ENCODE measurements at places on chromosomes 11 and 22.

DNA sequence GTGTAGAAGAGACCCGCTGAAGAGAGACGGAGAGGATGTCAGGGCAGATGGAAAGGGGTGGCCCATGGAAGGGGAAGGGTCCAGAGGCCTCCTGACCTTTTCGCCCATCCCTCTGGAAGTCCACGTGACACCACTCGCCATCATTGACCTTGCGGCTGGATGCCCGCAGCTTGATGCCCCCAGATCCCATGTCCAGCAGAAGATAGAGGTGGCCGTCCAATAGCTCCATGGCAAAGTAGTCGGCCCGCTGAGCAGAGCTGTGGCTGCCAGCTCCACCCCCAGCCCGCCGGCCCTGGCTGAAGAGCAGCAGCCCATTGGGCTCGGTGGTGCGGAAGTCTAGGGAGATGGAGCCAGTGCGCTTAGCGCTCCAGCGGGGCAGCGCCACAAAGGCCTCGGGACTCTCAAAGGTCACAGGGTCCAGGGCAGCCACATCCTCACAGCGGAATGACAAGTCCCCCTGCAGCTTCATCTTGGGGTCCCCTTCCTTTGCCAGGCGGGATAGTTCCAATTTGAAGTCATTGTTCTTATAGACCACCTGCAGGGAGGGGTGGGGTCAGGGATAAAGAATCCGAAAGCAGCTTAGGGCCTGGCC is 55.7 kb downstream of the NRXN2 start:
- DNase-seq, result no peak

DNA sequence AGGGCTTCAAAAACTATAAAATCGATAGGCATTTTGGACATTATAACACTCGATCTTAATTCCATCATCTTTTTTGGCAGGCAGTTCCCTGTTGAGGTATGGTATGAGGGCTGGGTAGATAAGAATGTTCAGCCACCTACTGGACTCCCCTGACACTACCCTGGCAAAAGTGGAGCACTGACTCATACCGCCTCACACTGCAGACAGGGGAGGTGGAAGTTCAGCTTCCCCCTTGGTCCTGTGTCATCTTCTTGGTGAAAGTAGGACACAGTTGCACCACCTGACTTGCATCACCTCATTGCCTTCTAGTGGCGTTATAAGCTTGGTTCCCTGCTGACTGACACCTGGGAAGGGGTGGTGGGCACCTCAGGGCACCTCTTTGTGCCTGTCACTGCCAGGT is 30.4 kb downstream of the PAAF1 start:
- peak; percentile 30 for DNase-seq

GRCh38 chr22:41030891-41031290 is 61.5 kb upstream of the EP300 start:
- DNase-seq, result no peak

GRCh38 chr11:70240337-70240736 is 30.2 kb upstream of the PPFIA1 start:
- DNase-seq, result no peak

- no peak for DNase-seq
Measured at GRCh38 chr11:86678296-86678695, 5.9 kb upstream of the ME3 start.

GRCh38 chr11:834371-835316 is 1.9 kb downstream of the CD151 start:
- DNase-seq, result peak; percentile 50

DNA sequence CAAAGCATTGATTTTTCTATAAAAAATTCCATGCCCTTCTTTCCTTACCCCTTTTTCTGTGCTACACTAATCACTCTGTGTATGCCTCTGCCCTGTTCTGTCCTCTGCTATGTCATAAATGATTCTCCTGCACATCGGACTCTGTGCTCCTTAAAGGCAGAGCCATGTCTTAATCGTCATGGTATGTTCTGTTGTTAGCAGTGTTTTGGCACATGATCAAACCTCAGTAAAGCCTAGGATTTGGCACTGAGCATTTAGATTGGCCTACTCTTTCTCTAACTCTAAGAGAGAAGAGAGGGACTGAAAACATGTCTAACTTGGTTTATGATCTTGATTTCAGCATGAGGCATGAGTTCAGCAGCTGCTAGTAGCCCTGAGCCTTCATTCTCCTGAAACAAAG is 266.9 kb downstream of the AASDHPPT start:
- no peak for DNase-seq

GRCh38 chr11:98740321-98740720 is 280.4 kb upstream of the CNTN5 start:
- no peak for DNase-seq

DNA sequence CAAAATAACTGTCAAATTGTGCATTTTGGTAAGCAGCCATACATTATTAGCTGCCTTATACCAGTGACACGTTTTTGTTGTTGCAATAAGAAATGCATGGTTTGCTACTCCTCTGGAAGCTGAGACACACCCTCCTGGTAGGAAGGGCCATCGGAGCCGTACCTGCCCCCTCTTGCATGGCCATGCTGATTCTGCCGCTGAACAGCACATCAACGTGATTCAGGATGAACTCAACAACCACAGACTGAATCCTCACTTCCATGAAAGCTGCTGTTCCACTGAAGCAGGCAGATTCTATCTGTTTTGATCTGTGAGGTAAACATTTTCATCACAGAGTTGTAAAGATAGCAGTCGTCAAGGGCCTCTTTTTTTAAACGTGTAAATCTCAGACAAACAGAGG is 38.6 kb upstream of the TP53AIP1 start:
- no peak for DNase-seq

- no peak for DNase-seq
Measured at GRCh38 chr11:1197431-1197885, 25.4 kb upstream of the MUC5B start.

DNA sequence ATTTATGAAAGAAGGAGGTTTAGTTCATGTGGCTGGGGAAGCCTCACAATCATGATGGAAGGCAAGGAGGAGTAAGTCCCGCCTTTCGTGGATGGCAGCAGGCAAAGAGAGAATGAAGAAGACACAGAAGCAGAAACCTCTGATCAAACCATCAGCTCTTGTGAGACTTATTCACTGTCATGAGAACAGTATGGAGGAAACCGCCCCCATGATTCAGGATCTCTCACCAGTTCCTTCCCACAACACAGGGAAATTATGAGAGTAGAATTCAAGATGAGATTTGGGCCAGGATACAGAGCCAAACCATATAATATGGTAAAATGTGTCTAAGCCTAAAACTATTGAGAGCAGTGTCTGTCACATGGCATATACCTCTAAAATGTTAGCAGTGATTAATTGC is 503.8 kb upstream of the CCDC179 start:
- no peak for DNase-seq

DNA sequence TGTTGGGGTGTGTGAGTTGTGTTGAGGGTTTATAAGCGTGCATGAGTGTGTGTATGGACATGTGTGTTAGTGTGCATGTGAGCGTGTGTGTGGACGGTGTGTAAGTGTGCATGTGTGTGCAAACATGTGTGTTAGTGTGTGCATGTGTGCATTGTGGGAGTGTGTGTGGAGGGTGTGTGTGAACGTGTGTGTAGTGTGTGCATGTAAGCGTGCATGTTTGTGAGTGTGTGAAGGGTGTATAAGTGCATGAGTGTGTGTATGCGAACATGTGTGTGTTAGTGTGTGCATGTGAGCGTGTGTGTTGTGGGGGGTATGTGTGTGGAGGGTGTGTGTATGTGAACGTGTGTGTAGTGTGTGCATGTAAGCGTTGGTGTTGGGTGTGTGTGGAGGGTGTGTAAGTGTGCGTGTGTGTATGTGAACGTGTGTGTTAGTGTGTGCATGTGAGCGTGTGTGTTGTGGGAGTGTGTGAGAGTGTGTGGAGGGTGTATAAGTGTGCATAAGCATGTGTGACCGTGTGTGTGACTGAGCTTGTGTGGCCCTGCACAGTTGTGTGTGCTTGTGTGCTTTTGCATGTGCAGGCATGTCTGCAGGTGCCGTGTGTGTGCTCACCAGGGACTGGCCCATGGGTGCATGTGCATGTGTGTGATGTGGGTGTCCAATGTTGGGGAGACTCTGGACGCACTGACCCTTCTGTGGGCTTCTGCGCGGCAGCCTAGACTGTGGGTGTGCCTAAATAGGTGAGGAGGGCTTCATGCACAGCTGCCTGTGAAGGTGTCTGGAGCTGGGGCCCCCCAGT is 866.2 kb downstream of the TBC1D22A start:
- DNase-seq, result no peak

GRCh38 chr11:3962406-3962840 is 107.0 kb downstream of the STIM1 start:
- DNase-seq, result no peak

- peak; percentile 36 for DNase-seq
Measured at GRCh38 chr11:47406896-47407745, 1.3 kb upstream of the SLC39A13 start.

- DNase-seq, result peak; percentile 44
Measured at GRCh38 chr22:39144101-39144767, 8.2 kb downstream of the CBX7 start.

DNA sequence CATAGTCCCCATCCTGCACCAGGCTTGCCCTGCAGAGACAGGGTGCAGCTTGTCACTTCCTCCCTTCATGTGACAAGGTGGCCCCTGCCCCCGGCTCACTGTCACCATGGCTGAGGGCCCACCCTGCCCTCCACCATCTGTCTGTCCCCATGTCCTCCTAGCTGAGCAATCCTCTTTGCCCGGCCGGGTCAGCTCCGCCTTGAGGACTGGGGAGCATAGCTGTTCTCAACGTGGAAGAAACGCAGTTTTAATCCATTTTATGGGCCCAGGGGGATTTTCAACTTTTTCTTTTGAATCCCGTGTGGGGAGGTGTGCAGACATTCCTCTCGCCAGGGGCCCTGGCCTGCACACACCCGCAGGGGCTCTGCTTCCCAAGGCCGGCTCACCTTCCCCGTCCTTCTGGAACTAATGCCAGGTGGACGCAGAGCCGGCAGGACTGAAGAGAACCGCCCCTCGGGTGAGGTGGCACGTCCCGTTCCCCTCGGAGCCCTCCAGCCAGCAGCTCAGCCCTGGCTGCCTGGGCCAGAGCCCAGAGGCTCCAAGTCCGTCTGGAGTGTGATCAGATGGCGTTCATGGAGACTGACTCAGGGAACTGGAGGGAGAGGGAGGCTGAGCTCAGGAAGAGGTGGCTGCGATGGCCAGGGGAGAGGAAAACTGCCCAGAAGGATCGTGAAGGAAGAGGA is 1108.7 kb downstream of the BRD1 start:
- no peak for DNase-seq

DNA sequence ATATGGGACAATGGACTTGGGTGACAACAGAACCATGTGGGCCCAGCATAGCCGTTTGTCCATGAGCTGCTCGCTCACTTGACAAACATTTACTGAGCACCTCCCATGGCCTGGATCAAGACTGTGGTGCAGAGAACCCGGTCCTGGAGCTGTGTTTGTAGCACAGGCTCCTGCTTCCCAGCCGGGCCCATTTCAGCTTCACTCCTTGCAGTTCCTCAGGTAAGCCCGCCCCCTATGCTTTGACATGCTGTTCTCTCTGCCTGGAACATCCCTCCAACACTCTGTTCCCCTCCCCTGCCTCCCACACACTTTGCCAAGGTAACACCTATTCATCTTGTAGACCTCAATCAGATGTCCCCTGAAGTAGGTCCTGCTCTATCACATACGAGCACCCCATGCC is 19.3 kb upstream of the IGSF22 start:
- DNase-seq, result no peak

DNA sequence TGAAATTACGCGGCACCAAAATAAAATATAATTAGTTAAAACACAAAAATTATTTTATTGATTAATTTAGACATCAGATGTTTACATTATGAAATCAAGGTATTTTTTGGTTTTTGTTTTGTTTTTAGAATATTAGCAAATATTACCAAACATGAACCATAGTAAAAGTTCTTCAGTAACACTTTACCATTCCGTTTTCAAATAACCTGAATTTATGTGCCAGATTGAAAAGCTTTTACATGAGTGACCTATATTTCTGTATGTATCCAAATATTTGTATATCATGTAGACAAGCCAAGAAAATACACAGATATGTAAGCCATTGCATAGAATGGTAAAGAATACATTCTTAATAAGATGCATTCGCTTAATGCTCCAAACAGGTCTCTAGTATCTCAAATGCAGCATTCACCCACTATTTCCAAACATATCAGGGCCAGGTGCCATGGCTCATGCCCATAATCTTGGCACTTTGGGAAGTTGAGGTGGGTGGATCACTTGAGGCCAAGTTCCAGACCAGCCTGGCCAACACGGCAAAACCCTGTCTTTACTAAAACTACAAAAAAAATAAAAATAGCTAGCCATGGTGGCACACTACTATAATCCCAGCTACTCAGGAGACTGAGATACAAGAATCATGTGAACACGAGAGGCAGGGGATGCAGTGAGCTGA is 102.4 kb upstream of the SERPIND1 start:
- DNase-seq, result no peak

DNA sequence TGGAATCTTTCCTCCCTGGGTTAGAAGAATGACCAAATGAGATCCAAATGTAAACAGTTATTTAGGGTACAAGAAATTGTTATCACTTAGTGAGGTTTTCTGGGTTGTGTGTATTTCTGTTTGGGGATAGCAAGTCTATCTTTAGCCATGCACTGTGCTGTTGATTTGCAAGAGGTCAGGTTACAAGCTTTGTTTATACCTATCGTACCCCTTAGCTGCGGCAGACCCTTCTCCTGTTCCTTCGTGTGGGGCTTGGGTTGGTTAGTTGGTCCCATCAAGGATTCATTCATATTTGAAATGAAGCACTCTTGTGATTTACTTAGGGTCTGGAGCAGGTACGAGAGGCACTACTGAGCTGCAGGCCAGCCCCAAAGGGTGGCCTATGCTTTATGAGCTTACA is 72.6 kb downstream of the USP35 start:
- no peak for DNase-seq

GRCh38 chr11:102640946-102641345 is 15.8 kb upstream of the MMP20 start:
- no peak for DNase-seq

DNA sequence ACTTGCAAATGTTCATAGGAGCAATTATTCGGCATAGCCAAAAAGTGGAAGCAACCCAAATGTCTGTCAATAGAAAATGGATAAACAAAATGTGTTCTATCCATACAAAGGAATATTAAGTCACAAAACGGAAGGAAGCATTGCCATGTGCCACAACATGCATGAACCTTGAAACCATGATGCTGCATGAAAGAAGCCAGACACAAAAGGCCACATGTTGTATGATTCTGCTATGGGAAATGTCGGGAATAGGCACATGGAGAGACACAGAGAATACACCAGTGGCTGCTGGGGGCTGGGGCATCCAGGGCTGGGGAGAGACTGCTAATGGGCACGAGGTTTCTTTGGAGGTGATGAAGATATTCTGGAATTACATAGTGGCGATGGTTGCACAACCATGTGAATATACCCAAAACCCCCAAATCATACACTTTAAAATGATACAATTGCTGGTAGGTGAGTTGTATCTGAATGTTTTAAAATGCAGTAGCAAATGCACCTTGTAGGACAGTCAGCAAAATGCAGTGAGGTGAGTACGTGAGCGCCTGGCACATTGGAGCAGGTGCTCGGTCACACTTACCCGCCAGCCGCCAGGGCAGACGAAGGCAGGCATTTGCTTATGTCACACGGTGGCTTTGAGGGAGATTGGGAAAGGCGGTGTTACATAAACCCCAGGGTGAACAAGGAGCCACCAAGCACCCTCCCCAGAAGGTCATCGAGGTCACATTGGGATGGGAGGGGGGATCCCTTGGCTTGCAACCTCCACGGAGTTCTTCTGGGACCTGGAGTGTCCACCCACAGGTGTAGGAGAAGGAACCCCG is 6.3 kb upstream of the OSM start:
- peak; percentile 30 for DNase-seq

- peak; percentile 55 for DNase-seq
Measured at GRCh38 chr22:22935546-22936157, 48.0 kb downstream of the IGLL5 start.

- no peak for DNase-seq
Measured at GRCh38 chr22:49186762-49187161, 640.9 kb downstream of the BRD1 start.

Measured in inflammatory macrophage (primary cell).